ENCODE measurements at places on chromosomes 6 and 20. TPM values are rescaled to one million over a fixed set of nuclear protein-coding genes. Genes with fewer than 3 reads are reported as not detected.

GJA10 gene
- total RNA-seq, result not detected

COL9A1 gene
- total RNA-seq, result not detected

TUBB1 gene
- total RNA-seq, result not detected

E2F1 gene
- 2.1 TPM for total RNA-seq

CD83 gene
- 2.1 TPM for total RNA-seq

SLC17A9 gene
- total RNA-seq, result 0.67 TPM

MYMX gene
- total RNA-seq, result 0.17 TPM

Data from mammary epithelial cell (primary cell).